ENCODE measurements at places on chromosomes 13 and 19.

GRCh38 chr13:53301449-53301848, 272.8 kb downstream of the OLFM4 start:
- no peak for DNase-seq

GRCh38 chr19:3403489-3404323, 37.3 kb downstream of the NFIC start:
- DNase-seq, result no peak

DNA sequence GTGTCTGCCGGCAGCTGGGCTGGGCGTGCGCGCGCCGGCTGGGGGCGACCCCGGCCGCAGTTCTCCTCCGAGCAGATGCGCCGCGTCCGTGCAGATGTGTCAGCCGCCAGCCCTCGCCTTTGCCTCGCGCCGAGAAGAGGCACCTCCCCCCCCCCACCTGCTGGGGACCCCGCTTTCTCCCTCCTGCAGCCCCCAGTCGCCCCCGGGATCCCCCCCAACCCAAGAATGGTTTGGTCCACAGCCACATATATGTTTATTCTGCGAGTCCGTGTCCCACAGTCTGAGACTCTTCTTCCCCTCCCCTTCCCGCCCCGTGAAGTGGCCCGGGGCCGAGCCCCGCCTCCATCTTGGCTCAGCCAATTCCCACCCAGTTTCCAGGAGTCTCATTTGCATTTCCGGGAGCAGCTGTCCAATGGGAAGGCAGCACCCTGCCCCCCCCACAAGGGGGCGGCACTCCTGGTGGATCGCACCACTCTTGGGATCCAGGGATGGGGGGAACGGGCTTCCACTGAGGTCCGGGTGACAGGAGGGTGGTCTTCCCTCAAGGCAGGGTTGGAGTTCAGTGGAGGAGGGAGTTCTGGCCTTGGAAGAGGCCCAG, 8.6 kb downstream of the ISOC2 start:
- DNase-seq, result no peak

GRCh38 chr19:38726761-38727301, 17.4 kb downstream of the CAPN12 start:
- no peak for DNase-seq

DNA sequence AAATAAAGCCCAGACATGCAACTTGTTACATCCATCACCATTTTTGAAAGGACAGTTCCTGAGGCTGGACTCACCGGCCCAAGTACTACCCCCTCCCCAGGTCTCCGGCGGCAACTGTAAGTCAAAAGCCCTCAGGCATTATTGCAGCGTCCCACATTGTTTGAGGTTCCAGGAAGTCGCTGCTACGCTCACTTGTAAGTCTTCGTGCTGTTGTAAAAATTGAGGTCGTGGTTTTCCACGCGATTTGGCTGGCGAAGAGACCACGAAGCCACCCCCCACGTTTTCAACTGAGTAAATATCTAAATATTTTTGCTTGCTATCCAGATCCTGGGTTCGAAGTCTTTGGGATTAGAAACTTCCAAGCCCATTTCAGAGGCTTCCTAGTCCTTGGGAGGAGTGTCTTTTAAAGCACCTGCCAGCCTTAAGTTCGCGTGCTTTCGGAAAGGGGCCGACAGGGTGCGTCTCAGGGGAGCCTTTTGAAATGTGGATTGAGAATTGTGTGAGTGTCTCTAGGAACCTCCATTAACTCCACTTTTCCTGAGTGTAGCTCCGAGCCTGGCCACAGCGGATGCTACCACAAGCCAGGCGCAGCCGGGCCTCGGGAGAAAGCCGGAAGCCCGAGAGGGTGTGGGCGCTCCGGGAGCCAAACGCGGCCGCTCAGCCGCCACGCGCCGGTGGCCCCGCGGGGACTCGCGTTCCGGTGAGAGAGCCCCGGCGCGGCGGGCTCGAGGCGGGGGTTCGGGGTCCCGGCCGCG, 434 bp upstream of the FNDC3A start:
- no peak for DNase-seq

DNA sequence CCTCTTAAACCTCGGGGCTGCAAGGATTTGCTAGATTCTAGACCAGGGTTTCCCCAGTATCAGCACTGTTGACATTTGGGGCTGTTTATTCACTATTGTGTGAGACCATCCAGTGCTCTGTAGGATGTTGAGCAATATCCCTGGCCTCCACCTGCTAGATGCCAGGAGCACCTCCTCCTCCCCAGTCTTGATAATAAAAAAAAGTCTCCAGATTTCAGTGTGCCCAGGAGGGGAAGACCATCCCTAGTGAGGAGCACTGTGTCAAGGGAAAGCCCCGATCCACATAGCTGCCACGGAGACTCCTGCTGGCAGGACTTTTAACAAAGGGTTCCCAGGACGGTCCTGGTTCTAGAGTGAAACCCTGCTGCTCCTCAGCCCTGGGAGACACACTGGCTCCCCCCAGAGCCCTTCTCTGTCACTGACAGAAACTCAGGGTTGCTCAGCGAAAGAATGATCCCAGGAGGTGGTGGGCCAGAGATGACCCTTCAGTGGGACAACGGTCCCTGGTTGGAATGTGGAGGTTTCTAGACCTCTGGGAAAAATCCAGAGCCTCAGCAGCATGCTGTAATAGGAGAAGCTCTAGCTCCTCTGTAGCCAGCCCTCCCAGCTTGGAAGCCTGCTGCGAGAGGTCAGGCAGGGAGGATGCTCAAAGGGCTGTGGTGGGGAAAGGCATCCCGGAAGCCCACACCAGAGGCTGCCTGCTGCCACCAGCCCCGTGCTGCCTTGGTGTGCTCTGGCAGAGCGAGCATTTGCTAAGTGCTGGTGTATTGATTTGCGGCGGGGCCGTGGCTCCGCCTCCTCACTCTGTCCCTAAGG, 20.3 kb downstream of the LYL1 start:
- DNase-seq, result no peak

GRCh38 chr19:30634131-30634830, 262.1 kb downstream of the ZNF536 start:
- no peak for DNase-seq

All from vagina (tissue), 2 donors.